Stimulated activated CD8-positive, alpha-beta memory T cell treated with anti-CD3 and anti-CD28 coated beads, Interleukin-4, amount 100 ng/mL, for 4 hours (primary cell): ENCODE measurements at places on chromosomes 7 and 10.

GRCh38 chr7:93359520-93360198, 127.5 kb downstream of the VPS50 start:
- no peak for DNase-seq

DNA sequence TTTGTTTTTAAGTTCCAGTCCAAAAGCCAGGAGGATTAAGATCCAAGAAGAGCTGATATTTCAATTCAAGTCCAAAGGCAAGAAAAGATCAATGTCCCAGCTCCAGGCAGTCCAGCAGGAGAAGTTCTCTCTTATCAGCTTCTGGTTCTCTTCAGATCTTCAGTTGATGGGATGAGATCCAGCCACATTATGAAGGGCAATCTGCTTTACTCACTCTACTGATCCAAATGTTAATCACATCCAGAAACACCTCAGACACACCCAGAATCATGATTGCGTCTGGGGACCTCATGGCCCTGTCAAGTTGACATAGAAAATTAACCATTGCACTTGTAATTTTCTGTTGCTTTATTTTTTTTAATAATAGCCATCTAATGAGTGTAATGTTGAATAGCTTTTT, 178.4 kb downstream of the HERPUD2 start:
- DNase-seq, result no peak

GRCh38 chr7:45001826-45002225, 1.8 kb downstream of the CCM2 start:
- DNase-seq, result no peak

GRCh38 chr7:27921081-27921836, 181.3 kb downstream of the TAX1BP1 start:
- no peak for DNase-seq

DNA sequence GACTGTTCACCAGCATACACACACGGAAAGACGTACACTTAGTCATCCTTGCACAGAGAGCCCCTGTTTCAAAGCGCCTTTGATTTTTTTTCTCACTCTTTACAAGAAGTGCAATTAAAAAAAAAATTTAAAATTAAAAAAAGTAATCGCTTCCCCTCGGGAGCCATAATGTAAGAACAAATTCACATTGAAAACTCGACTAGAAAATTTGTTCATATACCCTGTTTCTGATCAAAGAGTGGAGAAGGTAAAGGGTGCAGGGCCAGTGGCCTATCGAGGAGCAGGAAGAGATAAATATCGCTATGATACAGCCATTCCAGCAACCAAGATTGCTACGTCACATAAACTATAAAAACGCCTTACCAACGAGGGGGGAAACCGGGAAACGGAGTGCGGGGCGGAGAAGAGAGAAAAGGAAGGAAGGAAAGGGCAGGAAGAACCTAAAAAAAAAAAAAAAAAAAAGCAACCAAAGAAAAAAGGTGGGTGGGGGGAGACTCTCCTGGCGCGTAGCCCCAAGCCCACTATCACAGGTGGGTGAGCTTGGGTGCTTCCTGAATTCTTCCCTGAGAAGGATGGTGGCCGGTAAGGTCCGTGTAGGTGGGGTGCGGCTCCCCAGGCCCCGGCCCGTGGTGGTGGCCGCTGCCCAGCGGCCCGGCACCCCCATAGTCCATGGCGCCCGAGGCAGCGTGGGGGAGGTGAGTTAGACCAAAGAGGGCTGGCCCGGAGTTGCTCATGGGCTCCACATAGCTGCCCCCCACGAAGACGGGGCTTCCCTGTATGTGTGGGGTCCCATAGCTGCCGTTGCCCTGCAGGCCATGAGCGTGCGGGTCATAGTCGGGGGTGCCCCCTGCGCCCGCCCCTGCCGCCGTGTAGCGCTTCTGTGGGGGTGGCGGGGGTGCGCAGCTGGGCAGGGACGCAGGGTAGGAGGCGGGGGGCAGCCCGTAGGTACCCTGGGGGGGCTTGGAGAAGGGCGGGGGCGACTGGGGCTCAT, 5.2 kb upstream of the HOXA2 start:
- DNase-seq, result no peak

GRCh38 chr10:33487014-33487776, 152.7 kb upstream of the NRP1 start:
- DNase-seq, result no peak

DNA sequence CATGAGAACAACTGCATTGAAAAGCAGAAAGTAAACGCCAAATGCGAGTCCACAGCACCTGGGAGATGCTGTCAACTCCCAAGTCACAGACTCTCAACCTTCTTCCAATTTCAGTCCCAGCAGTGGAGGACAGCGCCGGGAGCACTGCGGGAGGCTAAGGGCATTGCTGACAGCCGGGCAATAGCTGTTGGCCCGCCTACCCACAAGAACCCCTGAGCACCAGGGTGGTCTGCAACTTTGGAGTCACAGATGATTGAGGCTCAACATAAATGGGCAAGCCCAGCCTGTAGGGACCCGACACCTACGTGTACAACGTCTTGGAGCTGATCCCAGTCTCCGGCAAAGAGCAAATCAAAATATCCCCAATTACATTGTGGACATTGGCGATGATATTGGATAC, 262.9 kb downstream of the TCERG1L start:
- DNase-seq, result no peak

GRCh38 chr10:87850742-87851205, 12.6 kb downstream of the KLLN start:
- DNase-seq, result peak; percentile 6

- DNase-seq, result no peak
Observed at GRCh38 chr7:46755120-46756034, 826.5 kb downstream of the TNS3 start.

DNA sequence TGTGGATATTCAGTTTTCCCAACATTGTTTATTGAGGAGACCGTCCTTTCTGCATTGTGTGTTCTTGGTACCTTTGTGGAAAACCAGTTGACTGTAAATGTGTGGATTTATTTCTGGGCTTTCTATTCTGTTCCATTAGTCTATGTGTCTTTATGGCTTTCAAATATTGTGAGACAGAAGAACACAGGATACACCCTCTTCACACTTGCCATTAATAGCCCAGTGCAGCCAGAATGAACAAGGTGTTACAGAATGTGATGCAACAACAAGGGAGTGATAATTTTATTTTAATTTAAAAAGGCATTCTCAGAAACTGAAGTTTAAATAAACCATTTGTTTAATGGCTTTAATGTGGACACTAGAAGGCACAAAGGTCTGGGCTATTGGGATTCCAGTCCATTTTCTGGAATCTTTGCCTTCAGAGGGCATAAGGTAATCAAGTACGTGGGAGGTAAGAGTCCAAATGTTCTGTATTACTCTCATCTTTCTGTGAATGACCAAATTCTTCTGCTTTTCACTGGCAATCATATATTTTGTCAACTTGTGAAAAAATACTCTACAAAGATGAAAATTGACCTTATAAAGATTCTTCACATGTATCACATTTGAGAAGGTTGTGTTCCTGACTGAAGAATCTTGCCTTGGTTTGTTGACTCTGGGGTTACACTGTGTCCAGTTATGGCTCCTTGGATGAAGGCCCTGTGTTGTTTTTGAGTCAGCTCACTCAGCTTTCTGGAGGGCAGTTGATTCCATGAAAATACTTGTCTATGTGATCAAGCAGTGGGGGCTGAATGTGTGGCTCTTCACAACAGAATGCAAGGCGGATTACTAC, 962.7 kb downstream of the LRMDA start:
- no peak for DNase-seq

DNA sequence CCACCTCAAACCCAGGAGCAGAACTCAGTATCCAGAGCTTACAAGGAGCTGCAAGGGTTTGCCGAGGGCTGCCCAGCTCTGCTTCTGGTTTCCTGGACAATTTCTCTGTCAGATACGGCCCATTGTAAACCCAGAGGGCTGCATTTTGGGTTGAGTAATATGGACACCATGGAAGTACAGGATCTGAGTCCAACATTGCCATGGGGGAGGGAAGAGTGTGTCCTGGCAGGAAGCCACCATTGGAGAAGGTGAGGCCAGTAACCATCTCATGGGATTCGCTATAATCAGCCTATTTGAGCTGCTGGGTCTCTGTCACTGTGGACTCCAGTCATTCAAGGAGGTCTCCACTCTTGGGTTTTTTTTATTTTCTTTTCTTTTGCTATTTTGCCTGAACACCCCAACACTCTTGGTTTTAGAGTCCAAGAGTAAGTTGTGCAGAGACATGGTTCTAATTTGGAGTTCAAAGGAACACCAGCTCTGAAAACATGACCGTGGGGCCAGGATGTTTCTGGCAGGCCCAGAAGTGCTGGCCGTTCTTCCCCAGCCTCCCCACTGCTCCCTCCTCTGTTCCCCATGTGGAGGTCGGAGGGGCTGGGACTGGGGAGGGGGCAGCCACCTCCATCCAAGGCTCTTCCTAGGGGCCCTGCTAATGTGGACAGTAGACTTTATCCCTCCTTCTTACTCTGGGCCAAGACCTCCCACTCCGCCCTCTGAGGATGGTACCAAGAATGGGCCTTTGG, 46.2 kb downstream of the CHST3 start:
- no peak for DNase-seq

DNA sequence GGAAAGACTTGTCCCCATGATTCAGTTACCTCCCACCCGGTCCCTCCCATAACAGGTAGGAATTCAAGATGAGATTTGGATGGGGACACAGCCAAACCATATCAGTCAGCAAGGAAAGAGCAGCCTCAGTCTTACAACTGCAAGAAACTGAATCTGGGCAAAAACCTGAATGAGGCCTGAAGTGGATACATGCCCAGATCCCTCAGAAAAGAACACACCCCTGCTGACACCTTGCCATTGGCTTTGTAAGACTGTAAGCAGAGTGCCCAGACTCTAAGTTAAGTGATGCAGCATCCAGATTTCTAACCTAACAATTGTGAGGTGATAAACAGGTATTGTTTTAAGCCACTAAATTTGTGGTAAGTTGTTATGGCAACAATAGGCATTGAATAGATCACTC, 670.8 kb downstream of the SORCS1 start:
- no peak for DNase-seq

DNA sequence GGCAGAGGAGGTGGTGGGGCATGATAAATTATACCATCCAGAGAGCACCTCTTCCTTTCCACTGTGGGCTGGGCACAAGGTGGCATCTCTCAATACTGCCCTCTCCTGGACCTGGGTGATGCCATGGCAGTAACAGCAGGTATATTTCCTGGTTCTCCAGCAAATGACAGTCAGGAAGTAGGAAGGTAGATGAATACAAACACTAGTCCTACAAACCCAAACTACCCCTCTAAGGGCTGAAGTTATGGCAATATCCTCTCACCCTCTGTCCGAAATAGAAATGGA, 1004.9 kb downstream of the KCNMA1 start:
- DNase-seq, result no peak

GRCh38 chr7:132446260-132446659, 130.0 kb downstream of the PLXNA4 start:
- no peak for DNase-seq

DNA sequence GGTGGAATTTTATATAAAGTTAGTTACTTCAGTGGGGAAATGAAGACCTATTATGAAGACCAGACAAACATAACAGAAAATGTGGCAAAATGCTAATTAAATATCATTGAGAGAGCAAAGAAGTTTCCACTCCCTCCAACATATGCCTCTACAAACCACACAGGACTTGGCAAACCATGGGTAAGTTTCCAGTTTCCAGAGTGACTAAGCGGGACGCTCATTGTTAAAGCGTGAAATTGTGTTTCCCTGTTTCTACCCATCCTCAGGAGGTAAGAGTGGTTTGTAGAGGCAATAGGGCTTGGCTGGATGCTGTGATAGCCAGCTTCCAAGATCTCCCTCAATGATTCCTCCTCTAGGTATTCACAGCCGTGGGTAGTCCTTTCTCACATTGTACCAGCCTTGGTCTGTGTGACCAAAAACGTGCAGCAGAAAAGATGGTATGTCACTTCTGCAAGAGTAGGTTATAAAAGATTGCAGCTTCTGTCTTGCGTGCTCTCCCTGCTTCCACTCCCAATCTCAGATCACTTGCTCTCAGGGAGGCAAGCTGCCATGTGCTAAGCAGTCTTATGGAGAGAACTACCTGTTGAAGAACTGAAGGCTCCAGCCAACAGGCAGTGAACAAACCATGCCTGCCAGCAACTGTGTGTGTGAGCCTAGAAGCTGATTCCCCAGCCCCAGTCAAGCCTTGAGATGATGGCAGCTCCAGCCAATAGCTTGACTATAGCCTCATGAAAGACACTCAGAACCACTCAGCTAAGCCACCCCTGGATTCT, 35.7 kb downstream of the CBX3 start:
- DNase-seq, result no peak

- no peak for DNase-seq
Observed at GRCh38 chr10:108789919-108790318, 1133.4 kb downstream of the XPNPEP1 start.

DNA sequence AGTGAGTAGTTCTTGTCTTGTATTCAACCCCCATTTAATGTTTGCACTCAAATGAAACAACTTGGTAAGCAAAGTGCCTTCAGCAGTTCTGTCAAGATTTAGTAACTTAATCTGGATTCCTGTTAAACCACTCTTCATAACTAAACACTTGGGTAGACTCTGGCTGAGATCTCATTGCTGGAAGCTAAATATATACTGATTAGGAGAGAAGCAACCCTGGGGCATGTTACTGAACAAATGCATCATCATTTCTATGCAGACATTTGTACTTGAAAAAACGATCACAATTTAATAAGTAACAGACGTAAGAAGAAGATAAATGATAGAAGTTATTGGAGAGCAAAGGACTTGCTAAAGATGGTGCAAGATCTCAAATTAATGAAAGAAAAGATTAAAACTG, 308.4 kb upstream of the POM121L12 start:
- DNase-seq, result no peak

DNA sequence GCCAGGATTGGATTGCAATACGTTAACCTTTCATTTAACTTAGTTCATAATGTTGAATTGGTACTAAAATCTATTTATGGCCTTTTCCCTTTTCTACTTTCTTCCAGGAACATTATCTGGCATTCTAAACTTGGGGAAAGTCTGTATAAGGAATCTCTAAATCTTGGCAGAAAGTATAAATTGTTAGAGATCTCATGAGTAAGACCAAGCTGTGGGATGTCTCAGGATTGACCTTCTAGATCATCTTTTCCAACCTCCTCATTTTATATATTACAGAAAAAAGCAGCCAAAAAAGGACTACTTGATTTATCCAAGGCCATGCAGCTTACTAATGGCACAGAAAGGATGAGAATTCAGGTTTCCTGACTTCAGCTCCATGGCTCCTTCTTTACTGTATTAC, 598.3 kb downstream of the INHBA start:
- no peak for DNase-seq

- DNase-seq, result no peak
Observed at GRCh38 chr7:42694894-42695507, 216.9 kb downstream of the C7orf25 start.

DNA sequence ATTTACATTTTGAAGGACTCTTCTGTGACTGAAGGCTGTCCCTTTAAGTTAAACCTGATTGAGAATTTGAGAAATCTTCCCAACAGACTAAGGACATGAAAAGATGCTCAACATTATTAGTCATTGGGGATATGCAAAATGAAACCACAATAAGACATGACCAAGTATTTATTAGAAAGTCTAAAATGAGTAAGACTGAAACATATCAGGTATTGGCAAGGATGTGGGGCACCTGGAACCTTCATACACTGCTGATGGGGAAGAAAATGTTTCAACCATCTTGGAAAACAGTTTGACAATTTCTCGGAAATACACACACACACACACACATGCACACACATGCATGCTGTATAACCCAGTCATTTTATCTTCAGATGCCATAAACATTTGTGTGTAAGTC, 132.1 kb upstream of the CDK6 start:
- no peak for DNase-seq

GRCh38 chr10:92475357-92475868, 98.5 kb downstream of the IDE start:
- DNase-seq, result no peak
